ENCODE measurements at places on chromosomes 4 and X.
A peak's percentile ranks its signal among the peaks of the same experiment; 100 is the strongest.

- no peak for DNase-seq
Observed at GRCh38 chrX:37955273-37955672, 51.1 kb upstream of the SYTL5 start.

DNA sequence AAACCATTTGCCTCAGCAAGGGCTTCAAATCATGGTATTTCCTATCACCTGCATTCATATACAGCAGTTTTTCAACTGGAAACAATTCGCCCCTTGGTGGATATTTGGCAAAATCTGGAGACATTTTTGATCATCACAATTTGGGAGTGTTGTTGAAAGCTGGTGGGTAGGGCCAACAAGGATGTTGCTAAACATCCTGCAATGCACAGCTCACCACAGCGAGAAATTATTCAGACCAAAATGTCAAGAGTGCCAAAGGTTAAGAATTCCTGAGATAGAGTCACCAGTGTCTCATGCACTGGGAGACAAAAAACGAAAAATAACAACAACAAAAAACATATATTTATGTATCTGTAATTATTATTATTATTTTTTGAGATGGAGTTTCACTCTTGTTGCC lies 435.2 kb upstream of the CTSO start:
- no peak for DNase-seq

DNA sequence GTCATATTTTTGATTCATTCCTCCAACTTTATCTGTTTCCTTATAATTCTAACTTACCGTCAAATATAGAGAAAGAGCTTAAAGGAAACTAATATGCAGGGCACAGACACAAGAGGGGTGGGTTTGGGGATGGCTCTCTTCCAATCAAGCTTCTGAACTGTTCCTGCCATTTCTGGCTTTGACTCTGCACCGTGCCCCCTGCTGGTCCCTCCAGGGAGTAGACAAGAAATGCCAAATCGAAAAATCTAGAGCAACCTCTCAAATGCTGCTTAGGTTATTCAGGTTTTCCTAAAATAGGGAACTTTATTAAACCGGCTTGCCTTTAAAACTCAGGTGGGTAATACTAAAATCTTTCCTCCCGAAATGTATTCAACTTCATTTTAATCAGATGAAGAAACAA lies 39.8 kb upstream of the VCX3A start:
- DNase-seq: no peak

- no peak for DNase-seq
Observed at GRCh38 chr4:55398461-55398860, 2.7 kb downstream of the TMEM165 start.

DNA sequence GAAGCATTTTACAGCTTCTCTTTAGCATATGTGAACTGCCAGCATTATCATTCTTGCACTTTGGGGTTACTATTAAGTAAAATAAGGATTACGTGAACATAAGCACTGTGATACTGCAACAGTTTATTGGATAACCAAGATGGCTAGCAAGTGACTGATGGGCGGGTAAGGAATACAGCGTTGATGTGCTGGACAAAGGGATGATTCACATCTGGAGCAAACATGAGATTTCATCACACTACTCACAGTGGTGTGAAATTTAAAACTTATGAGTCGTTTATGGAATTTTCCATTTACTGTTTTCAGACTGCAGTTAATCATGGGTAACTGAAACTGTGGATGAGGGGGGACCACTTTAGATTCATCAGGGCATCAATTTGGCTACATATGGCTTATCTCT lies 16.0 kb downstream of the NBDY start:
- DNase-seq: no peak

DNA sequence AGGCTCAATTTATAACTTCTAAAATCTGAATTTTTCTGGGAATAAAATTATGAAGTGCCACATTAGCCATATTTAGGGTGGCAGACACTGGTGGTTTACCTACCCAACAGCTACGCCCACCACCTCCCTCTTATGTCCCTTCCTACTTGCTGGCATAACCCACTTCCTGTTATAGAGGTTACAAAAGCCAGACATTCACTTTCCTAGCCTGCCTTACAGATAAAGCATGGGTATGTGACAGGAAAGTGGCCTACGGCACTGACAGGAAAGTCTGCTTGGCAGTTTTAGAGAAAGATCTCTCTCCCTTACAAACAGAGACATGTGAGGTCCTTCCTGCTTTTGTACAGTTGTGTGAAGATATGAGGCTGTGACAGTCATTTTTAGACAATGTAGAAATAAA lies 12.4 kb downstream of the DDX53 start:
- no peak for DNase-seq

DNA sequence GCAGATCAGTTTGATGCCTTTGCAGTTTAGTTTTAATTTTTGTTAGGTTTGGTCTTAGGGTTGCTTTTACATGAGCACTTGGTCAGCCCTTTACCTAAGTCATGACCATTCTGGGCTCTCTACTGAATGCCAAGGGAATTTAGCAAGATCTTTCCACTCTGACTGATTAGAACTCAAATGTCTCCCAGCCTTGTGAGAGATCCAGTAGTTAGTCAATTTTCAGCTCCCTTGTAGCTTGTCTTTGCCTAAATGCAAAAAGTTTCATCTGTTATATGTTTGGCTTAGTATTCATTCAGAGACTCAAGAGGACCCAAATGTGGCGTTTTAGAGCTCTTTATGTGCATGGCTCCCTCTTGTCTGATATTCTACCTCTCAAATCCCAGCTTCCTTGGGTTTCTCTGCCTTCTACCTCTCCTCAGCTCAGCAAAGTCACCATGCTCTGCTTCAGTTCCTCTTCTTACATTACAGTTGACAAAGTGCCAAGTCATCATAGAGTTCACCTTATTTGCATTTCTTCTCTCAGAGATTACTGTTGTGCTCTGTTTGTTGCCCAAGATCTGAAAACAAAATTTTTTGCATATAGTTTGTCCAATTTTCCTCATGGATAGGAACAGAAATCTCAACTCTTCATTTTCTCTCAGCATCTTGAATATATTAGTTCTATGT lies 17.5 kb upstream of the JAKMIP1 start:
- no peak for DNase-seq

- DNase-seq: peak; percentile 86
Observed at GRCh38 chr4:105474099-105474518, 247 bp upstream of the PPA2 start.

DNA sequence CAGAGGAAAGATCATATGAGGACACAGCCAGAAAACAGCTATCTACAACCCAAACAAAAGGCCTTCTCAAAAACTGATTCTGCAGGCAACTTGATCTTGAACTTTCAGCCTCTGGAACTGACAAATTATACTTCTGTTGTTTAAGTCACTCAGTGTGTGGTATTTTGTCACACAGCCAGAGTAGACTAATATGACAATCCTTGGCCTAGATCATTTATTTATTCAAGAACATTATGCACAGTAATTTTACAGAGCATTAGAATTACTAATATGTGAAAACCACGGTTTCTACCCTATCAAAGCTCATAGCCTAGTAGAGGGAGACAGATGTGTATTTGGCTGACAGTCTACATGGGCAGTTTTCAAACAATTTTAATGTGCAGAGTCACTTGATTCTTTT lies 167.8 kb upstream of the PCDH18 start:
- DNase-seq: no peak

GRCh38 chrX:134737061-134737460 lies 78.8 kb upstream of the PLAC1 start:
- no peak for DNase-seq

DNA sequence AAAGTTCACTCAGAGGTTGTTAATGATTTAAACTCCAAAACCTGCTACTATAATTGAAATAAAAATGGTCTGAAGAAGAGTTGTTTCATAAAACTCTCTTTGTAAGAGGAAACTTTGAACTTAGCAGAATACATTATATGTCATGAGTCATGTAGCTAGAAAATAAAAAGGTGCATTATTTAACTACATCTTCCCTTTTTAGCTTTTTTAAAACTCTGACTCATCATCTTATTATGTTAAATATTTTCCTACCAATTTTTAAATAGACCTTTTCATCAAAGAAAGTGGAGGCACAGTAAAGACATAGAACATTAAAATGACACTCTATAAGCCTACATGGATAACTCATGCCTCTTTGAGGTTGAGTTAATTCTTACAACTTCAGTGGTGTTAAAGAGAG lies 1.2 kb upstream of the ZNF827 start:
- DNase-seq: no peak

DNA sequence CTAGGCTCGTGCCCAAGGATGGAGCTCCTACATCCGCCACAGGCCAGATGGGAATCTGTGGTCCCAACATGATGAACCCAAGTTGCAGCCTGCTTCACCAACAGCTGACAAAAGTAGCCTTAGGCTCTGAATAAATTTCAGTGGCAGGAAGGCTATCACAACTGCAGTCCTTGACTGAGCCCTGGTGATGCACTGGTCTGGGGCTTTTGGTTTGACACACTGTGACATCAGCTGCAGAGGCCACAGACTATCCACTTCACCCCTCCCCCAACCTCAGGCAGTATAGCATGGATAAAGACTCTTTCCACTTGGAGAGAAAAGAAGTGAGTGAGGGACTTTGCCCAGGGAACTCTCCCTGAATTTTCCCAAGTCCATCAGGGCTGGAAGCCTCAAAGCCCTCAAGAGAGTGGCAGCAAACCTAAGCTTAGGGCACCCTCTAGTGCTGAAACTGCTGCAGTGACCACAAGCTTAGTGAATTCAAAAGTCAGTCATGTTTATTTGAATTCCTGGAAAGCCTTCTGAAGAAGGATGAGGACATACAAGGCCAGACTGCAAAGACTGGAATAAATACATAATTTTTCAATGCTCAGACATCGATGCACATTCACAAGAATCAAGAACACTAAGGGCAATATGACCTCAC lies 135.0 kb upstream of the TENT5D start:
- DNase-seq: no peak

GRCh38 chrX:10441464-10441863 lies 178.9 kb downstream of the MID1 start:
- no peak for DNase-seq

Data from stimulated activated CD4-positive, alpha-beta T cell treated with anti-CD3 and anti-CD28 coated beads, Interleukin-2, amount 100 ng/mL, for 24 hours (primary cell).